ENCODE measurements at places on chromosomes 4 and X.

GRCh38 chr4:85477534-85477933 is 2.6 kb downstream of the ARHGAP24 start:
- no peak for DNase-seq

- DNase-seq, result peak; percentile 35
Measured at GRCh38 chrX:107429090-107429489, 20.4 kb upstream of the FRMPD3 start.

DNA sequence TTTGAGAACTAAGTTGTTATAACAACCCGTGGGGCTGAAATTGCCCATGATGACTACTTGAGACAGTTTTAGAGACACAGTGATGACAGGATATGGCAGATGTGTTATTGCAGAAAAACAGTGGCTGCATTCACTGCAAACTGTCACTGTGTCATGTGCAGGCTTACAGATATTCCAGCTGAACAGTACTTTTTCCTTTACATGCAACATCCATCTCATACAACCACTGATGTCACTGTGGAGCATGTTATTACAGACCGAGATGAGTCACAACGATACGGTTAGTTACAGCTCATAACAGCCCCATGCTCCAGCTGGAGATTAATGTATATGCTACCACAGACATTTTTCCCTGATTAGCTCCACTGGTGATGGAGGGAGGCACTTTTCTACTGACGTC is 207.4 kb downstream of the TMA16 start:
- no peak for DNase-seq

GRCh38 chrX:13304052-13304451 is 15.8 kb downstream of the ATXN3L start:
- DNase-seq, result no peak

DNA sequence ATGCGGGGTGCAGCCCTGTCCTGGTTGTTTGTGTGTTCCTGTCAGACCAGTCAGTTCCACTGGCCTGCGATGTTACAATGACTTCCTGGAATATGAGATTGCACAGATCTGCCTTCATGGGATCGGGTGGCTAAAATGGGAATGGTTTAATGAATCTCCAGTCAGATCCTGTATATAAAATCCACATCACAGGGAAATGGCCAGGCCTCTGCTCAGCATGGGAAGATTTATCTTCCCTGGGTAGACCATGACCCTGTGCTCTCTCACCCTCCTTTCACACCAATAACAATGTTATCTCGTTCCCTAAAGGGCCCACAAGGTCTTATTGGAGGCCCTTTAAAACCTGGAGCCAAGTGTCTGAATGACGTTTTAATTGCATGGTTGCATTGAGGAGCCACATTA is 307.4 kb downstream of the RAB28 start:
- DNase-seq, result peak; percentile 16
